ENCODE measurements at places on chromosomes 4 and X.

GRCh38 chr4:61919561-61919960 is 719.4 kb downstream of the ADGRL3 start:
- no peak for DNase-seq

DNA sequence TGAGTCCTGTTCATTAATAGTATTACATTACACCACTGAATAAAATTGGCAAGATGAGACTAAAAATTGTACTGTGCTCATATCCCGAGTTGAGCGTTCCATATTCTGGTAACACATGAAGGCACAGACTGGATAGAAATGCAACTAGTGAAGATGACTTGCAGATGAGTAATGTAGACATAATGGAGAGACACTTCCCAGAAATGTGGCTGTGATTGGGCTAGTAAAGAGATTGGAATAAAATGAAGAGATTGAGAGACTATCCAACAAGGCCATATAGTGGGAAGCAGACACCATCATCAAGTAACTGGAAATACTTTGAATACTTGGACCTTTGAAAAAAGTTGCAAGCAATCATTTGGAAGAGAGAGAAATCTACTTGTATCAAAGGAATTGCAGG is 77.3 kb downstream of the DCAF8L1 start:
- no peak for DNase-seq

DNA sequence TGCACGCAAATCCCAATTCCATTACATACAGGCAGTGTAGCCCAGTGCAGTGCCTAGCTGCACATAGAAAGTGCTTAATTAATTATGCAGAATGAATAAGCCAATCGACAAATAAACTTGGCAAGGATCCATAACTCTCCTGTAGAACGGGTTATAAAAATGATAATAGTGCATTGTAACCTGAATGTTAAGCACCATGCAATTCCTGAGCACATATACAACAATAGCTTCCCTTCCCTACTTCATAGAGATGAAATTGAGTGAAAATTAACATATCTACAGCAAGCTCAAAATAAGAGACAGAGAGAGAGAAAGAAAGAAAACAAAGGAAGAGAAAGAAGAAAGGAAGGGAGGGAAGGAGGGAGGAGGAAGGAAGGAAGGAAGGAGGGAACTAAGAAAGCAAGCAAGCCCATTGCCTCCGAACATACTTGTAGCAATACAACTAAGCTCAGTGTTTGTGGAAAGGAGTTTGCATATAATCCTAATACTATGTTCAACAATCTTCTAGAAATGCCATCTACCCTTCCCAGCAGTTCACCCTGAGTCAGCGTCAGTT is 1074.0 kb upstream of the LCORL start:
- DNase-seq = no peak

DNA sequence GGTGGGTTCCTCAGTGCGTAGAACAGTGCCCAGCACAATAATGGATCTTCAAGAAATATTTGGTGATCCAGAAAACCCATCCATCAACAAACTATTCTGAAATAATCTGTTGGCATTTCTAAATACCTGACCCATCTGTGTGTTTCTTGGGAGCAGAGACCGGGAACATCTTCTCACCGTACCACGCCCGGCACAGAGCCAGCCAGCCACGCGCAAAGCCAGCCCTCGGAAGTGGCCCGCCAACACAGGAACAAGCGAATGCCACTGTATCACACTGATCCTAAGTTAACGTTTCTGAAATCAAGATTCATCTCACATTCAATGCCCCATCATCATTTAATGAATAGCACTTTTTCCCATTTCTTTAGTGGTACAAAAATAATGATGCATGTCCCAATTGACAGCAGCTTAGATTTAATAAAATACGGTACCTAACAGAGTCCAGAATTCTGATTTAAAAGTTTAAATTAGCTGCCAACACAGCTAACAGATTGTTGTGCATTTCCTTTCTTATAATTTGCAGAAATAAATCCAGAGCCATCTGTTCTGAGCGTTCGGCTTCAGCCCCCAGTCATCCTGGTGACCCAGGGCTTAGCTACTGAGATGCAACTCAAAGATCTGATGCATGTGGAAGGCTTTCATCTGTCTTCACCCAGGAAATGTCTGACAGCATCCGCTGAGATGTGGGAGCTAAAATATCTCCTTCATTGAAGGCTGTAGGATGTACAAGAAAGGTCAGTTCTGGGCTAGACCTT is 44.2 kb downstream of the JAKMIP1 start:
- DNase-seq = no peak

- no peak for DNase-seq
Measured at GRCh38 chr4:48108309-48109073, 25.6 kb downstream of the TXK start.

DNA sequence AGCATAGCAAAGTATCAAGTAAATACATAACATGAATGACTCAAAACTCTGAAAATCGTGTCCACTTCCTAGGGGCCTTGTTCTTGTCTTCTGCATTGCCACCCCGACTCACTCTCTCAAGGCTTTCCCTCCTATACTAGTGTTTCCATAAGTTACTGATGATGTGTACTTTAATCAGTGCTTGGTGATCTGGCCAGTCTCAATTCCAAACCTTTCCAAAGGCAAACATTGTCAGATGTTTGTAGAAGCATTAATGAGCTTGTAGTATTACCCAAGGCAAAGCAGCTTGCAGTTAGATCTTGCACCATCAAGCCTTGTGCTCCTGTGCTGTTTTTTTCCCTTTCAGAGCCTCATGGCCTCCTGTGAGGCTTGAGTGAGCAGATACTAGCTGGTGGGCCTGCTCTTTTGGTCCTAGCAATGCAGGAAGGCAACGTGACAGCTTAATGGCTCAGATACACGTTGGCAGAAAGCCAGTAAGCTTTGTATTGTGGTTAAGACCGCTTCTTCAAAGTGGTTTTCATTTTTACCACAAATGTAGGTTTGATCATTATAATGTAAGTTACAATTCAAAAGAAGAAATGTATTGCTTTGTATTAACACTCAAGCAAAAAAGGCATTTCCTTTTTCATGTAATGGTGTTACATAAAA is 51.8 kb downstream of the RBPJ start:
- no peak for DNase-seq

GRCh38 chr4:89142691-89143669 is 31.6 kb downstream of the TIGD2 start:
- no peak for DNase-seq

GRCh38 chr4:87559090-87559837 is 30.1 kb upstream of the SPARCL1 start:
- no peak for DNase-seq

GRCh38 chr4:2545321-2546013 is 9.0 kb downstream of the FAM193A start:
- DNase-seq = no peak

- no peak for DNase-seq
Measured at GRCh38 chr4:102355748-102356147, 10.5 kb upstream of the SLC39A8 start.

GRCh38 chrX:132384301-132384700 is 104.5 kb downstream of the MBNL3 start:
- DNase-seq = no peak

GRCh38 chrX:153829799-153830639 is at the start of gene PDZD4:
Gene PDZD4, minus strand, starts transcription at chrX:153830544. Its CDS starts 246 bp downstream, at chrX:153830298.
- DNase-seq = no peak

DNA sequence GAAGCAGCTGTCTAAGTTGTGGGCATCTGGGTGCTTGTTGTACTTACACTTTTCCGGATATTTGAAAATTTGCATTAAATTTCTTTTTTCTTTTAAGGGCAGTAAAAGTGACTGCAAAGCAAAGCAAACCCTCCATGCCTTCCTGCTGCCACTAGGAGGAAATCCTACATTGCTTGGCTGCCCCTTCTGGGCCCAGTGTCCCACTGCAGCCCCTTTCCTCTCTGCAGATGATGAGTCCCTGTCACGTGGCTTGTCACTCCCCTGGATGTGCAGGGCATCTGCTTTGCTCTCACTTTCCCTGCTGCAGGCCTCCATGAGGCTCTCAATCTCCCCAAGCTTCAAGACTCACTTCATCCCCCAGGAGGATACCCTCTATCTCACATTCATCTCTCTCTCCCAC is 12.7 kb downstream of the TSR2 start:
- DNase-seq = no peak

GRCh38 chrX:47697181-47697580 is 38.2 kb upstream of the UXT start:
- no peak for DNase-seq

DNA sequence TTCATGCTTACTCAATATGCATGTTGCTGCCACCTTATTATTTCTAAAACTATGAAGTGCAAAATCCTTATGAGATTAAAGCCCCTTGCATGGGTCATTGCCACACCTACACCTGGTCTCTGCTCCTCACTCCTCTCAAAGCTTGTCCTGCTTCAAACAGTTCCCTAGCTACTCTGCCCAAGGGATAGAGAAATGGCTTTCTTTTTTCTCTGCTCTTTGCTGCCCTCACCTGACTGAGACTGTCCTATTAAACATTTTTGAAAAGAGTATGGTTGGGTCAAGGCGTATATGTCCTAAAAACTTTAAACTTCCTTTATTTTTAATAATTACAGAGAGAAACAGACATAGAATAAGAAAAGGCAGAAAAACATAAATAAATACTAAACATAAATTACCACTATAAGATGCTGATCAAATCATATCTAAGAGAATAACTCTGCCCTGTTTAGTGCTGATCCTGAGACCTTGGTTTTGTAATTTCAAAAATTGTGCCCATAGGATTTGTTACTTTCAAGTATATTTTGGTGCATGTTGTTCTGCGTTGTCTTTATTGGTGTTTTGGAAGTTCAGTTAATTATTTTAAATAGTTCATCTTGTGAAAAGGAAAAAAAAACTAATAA is 704.9 kb upstream of the PABPC4L start:
- DNase-seq = peak; percentile 14

- DNase-seq = no peak
Measured at GRCh38 chr4:6502747-6503465, 30.5 kb upstream of the PPP2R2C start.

DNA sequence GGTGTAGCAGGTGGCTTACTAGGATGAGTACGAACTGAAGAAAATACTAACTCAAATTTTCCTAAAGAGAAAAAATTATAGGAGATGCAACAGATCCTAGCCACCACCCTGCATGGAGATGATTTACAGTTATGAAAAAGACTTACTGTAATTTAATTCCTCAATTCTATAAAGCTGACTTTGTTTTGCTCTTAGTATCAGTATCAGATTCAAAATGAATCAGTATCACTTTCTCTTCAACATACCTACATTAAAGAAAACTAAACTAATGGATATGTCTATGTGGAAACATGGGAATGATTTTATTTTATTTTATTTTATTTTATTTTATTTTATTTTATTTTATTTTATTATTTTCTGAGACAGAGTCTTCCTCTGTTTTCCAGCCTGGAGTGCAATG is 525.8 kb downstream of the NLGN4X start:
- no peak for DNase-seq

- no peak for DNase-seq
Measured at GRCh38 chr4:34619531-34620162, 1624.7 kb downstream of the ARAP2 start.

DNA sequence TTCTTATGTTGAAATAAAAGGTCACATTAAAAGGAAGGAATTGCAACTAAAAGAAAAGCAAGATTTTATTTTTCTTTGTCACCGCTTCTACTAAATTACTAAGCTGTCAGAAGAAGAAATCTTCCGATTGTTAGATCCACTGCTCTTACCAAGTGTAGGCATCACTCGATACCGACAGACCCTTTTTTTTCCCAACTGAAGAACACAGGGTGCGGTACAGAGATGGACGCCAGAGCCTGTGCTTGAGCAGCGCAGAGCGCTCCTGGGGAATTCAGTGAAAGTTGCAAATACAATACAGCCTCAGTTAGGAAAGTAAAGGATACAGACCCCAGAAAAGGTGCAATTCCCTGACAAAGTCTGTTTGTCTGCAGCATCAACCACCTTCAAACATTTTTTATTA is 94.9 kb upstream of the WDR17 start:
- DNase-seq = no peak

DNA sequence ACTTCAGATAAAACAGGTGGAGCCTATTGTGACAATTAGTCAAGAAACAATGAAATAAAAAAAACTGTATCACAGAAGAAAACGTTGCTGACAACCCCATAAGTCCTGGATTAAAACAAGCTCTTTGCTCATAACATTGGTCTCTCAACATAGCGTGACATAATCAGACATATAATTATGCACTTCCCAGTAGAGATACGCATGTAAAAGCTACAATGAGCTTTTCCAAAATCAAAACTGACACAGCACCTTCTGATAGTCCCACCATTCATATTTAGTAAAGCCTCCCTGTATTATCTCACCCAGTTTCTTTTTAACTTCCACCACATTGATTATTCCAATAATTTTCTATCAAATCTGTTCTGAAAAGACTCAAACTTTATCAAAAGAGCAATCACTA is 372.1 kb upstream of the SMIM31 start:
- DNase-seq = no peak

DNA sequence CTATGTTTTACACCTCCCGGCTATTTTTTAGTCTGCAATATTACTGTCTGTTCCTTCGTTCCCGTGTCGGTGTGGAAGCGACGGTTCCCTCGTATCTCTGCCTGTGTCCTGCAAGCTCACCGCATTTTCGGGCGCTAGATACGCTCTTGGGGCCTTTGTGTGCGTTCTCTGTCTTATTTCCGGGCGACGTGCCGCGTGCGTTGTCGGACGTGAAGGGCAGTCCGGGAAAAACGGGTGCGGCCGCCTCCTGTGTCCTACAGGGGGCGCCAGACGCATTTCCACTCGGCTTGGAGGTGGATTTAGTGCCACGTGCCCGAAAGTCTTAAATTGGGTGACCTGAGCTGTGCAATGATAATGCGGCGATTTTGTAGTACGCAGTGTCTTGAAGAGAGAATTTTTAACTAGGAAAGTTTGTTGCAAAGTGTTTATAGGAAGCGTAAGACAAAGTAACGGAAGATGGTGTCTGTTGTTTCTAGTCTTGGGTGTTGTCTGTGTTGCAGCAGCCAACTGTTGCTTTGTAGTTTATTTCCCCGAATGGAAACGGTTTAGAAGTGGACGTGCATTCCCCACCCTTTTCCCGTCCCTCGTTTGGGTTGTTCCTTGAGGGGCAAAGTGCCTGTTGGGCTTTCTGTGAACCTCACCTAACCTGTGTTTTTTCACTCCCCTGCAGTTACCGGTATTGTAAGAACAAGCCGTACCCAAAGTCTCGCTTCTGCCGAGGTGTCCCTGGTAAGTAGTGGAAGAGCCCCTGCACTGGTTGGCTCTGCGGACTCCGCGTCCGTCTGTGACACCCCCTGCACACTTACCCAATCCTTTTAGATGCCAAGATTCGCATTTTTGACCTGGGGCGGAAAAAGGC is 720 bp downstream of the RPL10 start:
- no peak for DNase-seq

DNA sequence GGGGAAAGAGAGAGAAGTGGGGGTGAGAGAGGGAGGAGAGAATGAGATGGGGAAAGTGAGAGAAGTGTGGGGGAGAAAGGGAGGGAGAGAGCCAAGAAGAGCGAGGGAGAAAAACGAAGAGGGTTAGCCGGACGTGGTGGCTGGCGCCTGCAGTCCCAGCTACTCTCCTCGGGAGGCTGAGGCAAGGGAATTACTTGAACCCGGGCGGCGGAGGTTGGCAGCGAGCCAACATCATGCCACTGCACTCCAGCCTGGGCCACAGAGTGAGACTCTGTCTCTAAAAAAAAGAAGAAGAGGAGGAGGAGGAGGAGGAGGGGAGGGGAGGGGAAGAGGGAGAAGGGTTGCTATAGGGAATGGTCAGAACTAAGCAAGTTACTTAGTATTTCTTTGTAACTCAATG is 1.7 kb upstream of the NXT2 start:
- DNase-seq = no peak

Data from HTR-8/SVneo (cell line).